ENCODE measurements at places on chromosomes 6 and 20.

DNA sequence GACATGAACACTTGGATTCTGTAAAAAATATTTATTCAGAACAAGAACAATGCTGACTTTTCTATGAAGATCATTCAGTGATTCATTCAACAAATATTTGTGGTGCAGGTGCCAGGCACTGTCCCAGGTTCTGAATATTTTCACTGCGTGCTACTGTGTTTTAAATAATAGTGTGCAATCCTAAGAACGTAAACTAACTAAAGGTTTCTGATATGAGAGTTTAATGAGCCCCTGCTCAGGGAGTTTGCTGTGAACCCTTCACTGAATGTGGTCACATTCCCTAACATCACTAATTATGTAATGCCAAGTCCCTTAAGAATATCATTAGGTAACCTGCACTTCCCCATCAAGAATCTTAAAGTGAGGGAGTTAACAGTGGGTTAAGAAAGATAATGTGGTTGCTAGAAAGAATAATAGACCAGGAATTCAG lies 1.7 kb upstream of the TMEM170B start:
- peak; percentile 82 for DNase-seq

GRCh38 chr6:138346302-138347195 lies 31.2 kb upstream of the SMIM28 start:
- DNase-seq: no peak

- no peak for DNase-seq
These were observed 155.2 kb upstream of the INSM1 start for GRCh38 chr20:20212675-20213096.

DNA sequence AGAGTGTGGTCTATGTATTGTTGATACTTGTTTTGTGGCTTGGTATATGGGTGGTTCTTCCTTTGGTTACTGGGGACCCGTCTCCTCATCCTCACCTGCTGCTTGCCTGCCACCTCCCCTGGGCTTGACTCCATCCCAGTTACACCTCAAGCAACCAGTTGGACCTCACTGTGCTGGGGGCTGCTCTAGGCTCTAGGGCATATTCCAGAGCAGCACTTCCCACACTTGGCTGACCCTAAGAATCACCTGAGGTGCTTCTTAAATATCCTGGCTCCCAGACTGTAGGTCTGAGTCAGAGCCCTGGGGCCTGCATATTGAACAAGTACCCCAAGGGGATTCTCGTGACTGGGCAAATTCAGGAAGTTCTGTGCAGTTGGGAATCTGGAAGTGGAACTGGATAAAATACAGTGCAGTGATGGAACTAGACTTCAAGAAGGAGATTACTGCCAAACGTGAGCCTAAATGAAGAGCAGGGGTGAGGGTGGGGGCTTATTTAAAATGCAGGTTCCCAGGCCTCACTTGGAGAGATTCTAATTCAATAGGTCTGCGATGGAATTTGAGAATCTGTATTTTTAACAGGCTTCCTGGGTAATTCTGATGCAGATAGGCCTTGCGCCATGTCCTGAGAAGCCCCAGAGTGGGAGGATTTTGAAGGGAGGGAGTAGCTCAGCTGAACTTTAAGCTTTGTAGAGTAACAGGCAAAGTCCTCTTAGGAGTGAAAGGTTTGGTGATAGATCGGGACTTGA lies 7.6 kb downstream of the SPATS1 start:
- no peak for DNase-seq

GRCh38 chr20:36988494-36988966 lies 37.0 kb upstream of the SAMHD1 start:
- no peak for DNase-seq

GRCh38 chr6:164101859-164102258 lies 687.3 kb downstream of the QKI start:
- no peak for DNase-seq

DNA sequence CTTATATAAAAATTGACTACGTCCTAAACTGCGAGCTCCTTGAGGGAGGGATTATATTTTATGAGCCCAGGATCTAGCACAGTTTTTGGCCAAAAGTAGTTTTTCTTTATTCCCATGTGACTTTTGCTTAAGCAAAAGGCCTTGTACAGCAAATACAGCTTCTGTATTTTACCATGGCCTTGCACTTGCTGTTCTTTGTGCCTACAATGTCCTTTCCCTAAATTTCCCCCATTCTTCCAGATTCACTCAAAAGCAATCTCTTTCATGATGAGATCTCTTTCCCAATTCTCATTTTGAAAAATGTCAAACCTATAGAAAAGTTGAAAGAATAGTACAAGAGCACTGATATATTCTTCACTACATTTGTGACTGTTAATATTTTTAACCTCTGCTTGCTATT lies 4.8 kb upstream of the IGF2R start:
- DNase-seq: no peak

- DNase-seq: no peak
These were observed 54.7 kb downstream of the SSR1 start for GRCh38 chr6:7258231-7258763.

GRCh38 chr20:24665196-24665595 lies 195.8 kb downstream of the SYNDIG1 start:
- DNase-seq: no peak

- no peak for DNase-seq
These were observed 148.4 kb upstream of the TOP1 start for GRCh38 chr20:40880063-40880728.

DNA sequence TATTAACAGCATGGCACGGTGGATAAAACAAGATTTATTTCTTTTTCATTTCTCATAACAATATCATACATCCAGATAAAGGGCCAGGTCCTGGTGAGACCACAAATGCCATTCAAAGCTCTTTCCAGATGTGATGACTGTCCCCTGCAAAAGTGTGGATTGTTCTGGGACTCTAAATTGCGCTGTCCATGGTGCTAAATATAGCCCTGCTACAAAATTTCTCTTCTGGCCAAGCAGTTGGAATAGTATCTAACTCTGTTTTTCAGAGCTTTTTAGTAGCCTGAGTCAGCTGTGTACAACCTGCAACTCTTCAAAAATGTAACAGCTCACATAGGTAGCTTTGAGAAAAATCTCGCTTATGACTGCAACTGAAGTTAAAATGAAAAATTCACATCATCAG lies 115.8 kb downstream of the MANEA start:
- DNase-seq: no peak

- DNase-seq: no peak
These were observed 50.0 kb downstream of the SRC start for GRCh38 chr20:37395921-37396415.

DNA sequence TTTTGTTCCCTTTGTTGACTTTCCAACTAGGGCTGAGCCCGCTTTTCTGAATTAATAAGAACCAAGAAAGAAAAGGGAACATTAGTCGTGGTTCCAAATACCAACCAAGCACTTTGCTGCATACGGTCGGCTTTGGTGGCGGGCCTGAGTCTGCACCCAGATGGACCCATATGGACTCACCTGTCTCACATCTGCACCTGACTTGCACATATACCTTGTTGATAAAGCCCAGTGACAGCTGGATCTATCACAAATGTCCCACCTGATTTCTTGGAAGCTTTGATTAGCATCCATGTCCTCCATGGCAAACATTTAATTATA lies 39.0 kb downstream of the TPD52L1 start:
- no peak for DNase-seq

DNA sequence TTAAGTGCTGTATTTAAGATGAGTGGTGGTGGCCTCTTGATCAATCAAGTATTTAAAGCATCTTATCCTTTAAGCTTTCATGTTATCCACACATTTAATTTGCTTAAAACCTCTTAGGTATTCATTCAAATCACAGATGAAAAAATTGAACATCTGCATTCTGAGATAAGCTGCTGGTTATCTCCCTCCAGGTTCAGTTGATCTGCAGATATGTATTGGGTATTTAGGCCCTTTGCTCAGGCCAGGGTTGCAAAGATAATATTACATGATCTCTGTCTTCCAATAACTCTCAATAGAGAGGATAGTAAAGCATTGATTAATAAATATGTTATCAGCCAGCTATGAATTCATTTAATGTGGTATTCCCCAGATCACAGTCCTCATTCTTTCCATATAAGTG lies 45.9 kb downstream of the RPS12 start:
- DNase-seq: no peak

DNA sequence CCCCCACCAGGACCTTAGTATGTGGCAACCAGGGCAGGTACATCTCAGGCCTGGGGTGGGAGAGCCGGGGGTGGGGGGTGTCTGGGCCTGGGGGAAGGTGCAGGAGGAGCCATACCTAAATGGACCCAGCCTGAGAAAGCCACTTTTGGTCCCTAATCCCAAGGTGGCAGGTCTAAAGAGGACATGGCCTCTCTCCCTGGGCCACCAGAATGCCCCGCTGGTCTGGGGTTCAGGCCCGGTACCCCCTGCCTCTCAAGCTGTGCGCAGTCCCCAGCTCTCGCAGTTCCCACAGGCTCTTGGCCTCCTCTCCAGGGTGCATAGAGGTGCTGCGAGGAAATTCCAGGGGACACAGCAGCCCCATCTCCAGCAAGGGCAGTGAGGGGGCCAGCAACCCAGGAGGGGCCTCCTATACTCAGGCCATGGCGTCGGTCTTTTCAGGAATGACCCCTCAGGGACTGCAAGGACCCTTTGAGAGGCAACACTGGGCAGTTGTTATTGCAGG lies 1.1 kb upstream of the AVP start:
- DNase-seq: no peak

DNA sequence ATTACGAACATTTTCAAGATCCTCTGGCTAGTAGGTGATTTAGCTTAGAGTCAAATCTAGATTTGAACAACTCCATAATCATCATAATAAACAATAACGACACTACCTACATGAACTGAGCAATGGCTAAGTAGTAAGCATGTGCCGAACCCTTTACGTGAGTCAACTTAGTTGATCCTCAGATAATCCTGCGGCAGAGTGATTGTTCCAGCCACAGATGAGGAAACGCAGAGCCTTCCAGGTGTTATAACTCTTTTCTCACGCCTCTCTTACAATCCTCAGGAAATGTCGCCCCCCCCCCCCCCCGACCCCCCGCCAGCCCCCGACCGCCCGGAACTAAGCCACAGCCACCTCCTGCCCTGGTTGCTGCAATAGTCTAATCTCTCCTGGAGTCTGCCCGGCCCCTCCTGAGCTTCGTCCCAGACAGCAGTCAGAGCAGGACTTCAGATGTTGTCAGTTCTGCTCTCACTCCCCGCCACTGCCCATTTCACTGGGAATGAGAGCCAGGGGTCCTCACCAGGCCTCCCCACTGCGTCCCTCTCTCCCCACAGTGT lies 141.5 kb upstream of the AGPAT4 start:
- DNase-seq: no peak

GRCh38 chr6:67916399-67916798 lies 718.7 kb upstream of the ADGRB3 start:
- no peak for DNase-seq

GRCh38 chr6:169141671-169142537 lies 111.7 kb downstream of the THBS2 start:
- DNase-seq: no peak

DNA sequence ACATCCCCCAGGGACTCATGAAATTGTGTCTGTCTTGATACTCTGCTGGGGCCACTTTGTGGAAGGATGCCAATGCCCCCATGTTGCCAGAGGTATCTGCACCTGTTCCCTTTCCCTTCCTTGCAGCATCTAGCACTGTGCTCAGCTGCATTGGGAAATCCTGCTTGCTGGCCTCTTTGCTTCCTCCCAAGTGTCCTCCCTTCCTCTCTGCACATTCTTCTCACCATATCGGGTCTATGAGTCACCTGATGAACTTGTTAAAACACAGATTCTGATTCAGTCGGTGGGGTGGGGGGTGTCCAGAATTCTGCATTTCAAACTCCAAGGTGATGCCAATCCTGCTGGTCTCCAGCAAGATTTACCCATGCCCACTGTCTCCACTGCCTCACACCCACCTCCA lies 467.8 kb downstream of the PTPRT start:
- DNase-seq: no peak

DNA sequence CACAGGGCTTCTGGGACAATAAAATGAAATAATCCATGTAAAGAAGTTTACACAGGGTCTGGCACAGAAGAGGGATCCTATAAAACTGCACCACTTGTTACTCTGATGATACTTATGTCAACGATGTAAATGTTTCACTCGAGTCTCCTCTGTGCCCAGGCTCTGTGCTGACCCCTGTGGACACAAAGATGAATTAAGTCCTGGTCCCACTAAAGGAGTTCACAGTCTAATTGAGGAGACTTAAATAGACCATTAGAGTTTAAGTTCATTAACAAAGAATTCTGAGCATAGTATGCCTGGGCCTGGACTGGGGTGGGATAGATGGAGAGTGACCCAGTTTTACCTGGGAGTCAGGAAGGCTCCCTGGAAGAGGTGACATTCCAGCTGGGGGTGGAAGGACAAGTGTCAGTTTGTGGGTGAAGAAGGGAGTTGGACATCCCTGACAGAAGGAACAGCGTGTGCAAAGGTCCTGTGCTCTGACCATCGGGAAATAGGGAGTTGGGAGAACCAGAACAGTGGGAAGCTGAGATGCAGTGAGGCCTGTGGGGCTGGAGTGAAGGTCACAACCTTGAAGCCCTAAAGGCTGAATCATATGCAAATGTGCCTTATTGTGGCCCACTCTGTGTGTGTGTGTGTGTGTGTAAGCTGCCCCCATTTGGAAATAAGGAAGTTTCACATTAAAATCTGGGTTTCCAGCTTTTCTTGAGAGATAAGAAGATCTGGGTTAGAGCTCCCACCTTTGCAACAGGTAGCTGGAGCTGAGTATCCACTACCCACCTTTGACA lies 1.1 kb downstream of the OCSTAMP start:
- DNase-seq: no peak

DNA sequence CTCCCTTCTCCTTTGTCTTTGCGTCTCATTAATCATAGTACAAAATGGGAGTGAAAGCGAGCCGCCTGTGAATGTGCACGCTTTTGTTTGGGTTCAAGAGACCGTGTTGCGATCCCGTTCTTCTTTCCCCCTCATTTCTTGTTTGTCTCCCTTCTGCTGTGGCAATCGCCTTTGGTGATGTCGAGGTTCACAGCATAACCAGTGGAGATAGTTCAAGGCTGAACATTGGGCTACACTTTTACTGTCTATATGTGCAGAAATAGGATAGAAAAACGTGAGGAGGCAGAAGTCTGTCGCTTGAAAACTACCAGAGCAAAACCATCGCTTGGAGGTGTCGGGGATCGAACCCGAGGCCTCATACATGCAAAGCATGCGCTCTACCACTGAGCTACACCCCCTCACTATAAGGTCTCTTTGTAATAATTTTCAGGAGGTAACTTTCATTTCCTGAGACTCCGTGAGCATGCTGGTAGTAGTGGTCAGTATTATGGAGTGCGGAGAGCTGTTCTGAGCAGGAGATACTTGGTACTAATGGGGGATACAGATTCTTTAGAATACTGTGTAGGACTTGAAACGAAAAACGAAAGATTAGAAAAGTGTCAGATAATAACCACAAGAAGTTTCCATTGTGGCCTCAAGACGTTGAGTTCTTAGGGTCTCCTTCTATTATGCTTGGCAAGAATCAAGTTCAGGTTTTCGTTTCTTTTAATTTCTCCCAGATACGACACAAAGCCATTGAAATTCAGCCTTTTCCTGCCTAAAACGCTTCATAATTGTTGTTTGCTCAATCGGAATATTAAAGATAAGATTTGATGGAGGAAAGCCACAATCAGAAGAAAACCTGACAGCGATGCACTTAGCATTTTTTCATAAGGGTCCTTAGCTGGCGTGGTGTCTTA lies 106.6 kb downstream of the TRIM27 start:
- DNase-seq: peak; percentile 82

Measured in COLO829 (cell line).